ENCODE measurements at places on chromosomes 4 and X.

DNA sequence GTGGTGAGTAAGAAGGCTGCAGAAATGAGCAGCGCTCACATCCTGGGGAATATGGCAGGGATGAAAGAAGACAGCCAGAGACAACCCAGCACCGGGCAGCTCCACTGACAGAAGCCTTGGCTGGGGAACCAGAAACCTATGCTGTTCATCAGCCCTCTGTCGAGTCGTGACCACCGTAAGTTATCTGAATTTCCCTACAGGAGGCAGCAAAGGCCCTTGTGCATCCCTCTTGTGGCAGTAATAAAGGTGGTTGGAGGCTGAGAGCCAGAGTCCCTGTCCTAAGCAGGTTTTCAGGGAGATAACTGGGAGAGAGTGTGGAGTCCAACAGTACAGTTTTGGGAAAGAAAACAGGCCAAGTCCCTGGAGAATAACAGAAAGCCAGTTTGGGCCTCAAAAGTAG lies 194.0 kb upstream of the BOD1L1 start:
- DNase-seq = no peak

GRCh38 chr4:138225477-138225876 lies 16.7 kb downstream of the SLC7A11 start:
- DNase-seq = no peak

GRCh38 chr4:87601361-87601760 lies 7.0 kb upstream of the DSPP start:
- no peak for DNase-seq

GRCh38 chr4:109233570-109233969 lies 68.9 kb downstream of the COL25A1 start:
- no peak for DNase-seq

GRCh38 chr4:15938182-15938581 lies 358 bp downstream of the FGFBP1 start:
- no peak for DNase-seq

DNA sequence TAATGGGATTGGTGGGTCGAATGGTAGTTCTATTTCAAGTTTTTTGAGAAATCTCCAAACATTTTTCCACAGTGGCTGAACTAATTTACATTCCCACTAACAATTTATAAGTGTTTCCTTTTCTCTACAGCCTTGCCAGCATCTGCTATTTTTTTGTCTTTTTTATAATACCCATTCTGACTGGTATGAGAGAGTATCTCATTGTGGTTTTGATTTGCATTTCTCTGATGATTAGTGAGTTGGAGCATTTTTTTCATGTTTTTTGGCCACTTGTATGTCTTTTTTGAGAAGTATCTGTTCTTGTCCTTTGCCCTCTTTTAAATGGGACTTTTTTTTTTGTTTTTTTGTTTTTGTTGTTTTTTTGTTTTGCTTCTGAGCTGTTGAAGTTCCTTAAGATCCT lies 200.0 kb upstream of the GK2 start:
- DNase-seq = no peak

- DNase-seq = no peak
These were observed 496.6 kb downstream of the STIM2 start for GRCh38 chr4:27357283-27357682.

- DNase-seq = no peak
These were observed 77.9 kb downstream of the MFAP3L start for GRCh38 chr4:169948271-169948670.

DNA sequence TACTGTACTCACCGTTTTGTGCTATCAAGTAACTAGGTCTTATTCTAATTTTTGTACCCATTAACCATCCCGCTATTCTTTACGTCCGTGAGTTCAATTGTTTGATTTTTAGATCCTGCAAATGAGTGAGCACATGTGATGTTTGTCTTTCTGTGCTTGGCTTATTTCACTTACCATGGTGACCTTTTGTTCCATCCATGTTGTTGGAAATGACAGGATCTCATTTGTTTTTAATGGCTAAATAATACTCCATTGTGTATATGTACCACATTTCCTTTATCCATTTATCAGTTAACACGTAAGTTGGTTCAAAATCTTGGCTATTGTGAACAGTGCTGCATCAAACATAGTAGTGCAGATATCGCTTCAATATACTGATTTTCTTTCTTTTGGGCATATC lies 48.3 kb downstream of the USP9X start:
- no peak for DNase-seq

DNA sequence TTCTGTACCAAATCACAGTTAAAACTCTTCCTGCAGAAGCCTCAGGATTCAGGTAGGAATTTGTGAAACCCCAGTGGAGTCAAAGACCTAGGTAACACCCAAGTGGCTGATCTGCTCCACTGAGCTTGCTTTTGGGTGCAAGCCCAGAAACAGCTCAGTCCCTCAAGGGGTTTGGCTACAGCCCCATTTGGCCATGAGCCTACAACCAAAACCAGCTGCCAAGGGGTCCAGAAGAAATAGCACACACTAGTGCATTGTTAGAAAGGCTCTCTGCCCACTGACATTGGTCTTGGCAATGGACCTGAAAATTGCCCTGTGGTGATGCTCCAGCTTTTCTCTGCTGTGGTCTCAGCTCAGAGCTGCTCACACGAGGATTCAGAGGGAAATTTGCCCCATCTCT lies 577.4 kb upstream of the INTU start:
- no peak for DNase-seq

- DNase-seq = no peak
These were observed 24.5 kb upstream of the GPR78 start for GRCh38 chr4:8555716-8556115.

- no peak for DNase-seq
These were observed 760.4 kb upstream of the FTHL17 start for GRCh38 chrX:31832263-31832662.

GRCh38 chr4:142656178-142656577 lies 189.9 kb downstream of the INPP4B start:
- no peak for DNase-seq

DNA sequence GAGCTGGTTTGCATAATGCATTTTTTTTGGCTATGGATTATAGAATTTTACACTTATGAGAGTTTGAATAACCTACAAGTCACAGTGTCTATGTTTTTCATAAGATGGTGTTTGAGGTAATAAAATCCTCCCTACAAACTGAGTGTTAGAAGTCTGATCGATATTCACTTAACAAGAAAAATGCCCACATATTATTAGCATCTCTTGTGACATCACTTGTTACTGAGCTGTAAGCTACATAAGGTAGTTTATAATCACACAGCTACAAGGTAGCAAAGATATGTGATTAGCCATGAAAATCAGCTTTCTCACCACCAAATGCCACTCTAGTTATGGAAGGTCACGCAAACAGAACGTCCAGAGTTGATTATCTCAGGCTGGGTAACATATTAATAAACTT lies 669.6 kb downstream of the PCDH18 start:
- DNase-seq = no peak

DNA sequence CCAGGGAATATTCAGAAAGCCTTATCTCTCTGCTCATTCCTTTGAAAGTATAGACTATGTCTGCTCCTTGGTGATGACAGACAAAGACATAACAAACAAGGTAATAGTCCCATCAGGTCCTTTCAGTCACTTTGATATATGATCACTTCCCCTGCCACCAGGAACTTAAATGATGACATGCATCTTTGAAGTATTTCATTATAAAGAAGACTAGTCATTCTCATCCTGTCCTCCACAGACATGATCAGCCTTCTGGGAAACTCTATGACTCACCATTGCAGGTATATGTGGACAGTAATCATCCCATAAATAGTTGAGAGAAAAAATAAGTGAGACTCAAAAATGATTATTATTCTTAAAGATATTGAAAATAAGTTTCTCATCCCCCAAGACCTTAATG lies 117.5 kb upstream of the VCX2 start:
- DNase-seq = no peak

DNA sequence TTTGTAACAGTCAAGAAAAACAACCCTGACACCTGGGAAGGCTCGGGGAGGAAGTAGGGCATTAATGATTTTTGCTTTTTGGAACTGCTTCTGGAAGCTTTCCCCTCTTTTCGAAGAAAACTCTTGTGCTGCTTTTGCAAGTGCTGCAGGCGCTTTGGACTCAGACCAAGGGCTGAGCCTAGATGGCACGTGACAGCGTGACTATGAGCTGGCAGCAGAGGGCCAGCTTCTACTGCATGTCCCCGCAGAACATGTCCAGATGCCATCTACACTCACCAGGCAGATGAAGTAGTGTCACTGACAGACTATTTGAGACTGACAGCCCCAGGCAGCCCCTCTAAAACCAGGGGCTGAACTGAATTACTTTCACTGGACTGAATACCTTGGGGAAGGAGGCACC lies 6.2 kb downstream of the NR0B1 start:
- no peak for DNase-seq

GRCh38 chr4:168128601-168129000 lies 36.3 kb downstream of the ANXA10 start:
- no peak for DNase-seq

- no peak for DNase-seq
These were observed 54.0 kb downstream of the C4orf33 start for GRCh38 chr4:129149906-129150305.

DNA sequence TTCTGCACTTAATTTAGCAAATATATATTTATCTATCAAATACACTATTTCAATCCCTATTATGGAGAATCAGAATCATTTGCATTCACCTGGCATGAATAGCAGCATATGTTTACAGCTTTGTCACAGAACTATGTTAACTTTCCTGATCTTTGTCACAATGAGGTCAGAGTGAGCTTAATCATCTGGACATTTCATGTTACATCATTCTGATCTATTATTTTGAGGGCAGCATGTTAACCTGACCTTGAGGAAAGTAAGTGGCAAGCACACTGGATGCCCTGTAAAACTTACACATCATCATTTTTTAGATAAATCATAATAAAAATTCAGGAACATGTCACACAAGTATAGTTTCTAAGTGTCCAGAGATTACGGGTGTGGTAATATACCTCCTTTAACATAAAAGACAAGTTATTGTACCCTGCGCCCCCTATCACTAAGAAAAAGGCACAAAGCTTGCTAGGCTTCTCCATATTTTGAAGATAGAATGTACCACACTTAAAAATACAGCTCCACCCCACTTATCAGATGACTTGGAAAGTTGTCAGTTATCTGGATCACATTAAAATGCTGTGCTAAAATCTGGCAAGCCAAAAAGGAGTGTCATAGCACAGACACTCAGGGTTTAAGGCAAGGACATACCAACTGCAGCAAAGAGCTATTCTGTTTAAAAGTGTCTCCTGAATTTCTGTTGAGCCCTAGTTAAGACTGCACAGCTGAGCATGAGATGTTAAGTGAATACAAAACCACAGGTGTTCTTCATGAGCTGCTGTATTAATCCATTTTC lies 182.7 kb upstream of the FAT4 start:
- no peak for DNase-seq

DNA sequence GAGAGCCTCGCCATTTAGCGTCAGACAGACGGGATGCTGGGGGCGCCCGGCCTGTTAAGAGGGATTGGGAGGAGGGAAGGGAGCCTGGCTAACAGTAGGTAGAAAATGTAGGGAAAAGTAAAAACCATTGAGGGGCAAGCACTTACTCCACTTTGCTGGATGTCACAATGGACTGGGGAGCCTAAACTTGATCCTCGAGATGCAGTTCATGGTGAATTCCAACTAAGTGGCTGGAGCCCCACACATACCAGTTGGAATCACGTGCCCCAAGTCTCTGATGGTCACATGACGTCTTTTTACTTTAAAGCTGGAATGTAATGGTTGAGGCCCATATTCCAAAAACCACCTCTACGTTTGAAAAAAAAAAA lies 1.5 kb downstream of the PLS3 start:
- no peak for DNase-seq

DNA sequence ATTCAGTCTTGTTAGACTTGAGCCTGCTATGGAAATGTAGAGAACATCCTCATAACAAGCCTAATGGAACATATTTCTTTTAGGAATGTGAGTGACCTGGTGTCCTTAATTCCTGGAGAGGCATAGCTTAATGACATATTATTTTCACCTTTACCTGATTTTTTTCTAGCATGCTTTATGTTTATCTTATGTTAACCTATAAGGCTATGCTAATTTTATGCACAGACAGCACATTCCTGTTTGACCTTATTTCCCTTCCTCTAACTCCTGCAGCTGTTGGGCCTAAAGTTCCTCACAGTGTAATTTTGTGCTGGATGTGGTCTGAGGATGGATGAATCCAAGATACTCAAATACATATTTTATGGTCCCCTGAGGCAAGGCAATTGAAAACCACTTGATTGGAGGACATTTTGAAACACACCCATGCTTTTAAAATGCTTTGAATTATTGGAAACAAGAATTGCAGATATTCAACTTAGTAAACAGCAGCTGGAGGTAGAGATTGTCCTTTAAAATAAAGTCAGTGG lies 111.5 kb downstream of the LARP7 start:
- DNase-seq = no peak

GRCh38 chr4:14149176-14150053 lies 521.9 kb upstream of the BOD1L1 start:
- no peak for DNase-seq

DNA sequence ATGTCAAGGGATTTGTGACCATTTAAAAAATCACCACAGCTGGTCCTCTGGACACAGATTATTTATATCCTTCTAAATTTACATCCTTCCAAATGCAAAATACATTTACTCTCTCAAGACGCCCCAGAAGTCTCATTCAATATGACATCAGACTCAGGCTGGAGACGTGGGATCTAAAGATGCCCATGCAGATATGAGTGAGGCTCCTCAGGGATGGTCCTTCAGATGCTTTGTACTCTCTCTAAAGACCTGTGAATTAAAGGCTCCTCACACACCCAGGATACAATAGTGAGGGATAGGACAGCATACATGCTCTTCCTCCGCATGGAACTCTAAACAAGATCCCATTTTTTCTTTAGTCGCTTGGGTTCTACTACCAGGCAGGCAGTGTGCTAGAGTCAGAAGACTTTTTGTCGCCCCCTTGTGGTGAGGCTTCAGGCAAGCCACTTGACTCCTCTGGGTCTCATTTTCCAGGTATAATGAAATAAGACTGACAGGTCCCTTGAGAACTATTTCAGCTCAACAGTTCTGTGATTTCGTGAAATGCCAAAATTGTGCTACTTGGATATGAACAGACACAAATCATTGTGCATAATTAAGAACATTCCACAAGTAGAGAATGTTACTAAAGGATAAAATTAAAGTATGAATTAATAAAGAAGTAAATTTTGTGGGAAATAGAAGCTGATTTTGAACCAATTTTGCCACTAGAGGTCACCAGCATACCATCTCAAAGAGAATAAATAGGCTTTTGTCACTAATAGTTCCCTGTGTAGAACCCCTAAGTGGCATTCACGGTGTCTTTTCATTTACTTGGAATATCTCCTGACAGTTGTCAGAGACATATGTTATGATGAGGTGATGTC lies 13.7 kb upstream of the SCOC start:
- DNase-seq = no peak

GRCh38 chrX:55714161-55714560 lies 3.4 kb upstream of the RRAGB start:
- no peak for DNase-seq

DNA sequence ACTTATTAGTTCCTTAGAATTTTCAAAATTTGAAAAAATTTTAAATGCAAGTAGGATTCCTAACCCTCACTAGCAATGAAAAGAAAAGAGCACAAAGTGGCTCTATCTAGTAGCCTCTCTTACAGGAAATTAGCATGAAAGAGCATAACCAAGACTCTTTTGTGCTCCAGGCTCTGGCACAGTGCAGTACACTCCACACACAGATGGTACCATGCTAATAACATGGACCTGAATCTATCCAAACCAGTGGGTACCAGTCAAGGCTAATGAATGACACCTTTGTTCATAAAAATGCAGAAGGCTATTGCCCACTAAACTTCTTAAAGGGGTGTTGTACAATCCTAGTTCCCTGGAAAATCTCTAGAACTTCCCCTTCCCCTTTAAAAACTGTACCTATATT lies 119.0 kb downstream of the MANBA start:
- DNase-seq = no peak

GRCh38 chrX:111695297-111695880 lies 14.4 kb downstream of the ALG13 start:
- no peak for DNase-seq

Measured in activated gamma-delta T cell (primary cell).